ENCODE measurements at places on chromosomes 7 and 10.

DNA sequence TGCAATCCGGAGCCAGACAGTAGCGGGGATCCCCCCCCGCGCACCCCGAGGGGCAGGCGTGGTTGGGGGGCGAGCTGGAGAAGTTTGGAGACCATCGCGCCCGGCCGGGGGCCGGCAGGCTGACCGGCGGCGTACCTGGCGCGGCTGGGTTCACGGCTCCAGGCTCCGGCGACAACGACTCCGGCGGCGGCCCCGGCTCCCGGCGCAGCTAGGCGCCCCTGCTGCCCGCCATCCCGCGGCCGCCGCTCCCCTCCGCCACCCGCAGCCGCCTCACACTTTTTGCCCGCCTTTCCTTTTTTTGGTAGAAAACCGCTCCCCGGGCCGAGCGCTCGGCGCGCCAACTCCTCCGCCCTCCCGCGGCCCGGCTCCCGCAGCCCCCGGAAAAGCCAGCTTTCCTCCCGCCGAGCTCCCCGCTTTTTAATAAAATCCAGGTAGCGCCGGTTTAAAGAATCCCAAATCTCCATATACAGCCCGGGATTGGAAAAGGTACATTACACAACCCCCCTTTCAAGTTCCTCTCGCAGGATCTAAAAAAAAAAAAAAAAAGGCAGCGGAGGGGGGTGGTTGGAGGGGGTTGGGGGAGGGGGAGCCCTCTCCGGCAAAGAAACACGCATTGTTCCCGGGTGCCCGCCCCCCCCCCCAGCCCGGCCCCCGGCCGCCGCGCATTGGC lies at the start of gene TNRC18:
Gene TNRC18 (minus strand): TSS at position 529 of the 670 bp plus-strand sequence. CDS start 2,588 bp downstream, outside the sequence.
- peak; percentile 67 for DNase-seq

DNA sequence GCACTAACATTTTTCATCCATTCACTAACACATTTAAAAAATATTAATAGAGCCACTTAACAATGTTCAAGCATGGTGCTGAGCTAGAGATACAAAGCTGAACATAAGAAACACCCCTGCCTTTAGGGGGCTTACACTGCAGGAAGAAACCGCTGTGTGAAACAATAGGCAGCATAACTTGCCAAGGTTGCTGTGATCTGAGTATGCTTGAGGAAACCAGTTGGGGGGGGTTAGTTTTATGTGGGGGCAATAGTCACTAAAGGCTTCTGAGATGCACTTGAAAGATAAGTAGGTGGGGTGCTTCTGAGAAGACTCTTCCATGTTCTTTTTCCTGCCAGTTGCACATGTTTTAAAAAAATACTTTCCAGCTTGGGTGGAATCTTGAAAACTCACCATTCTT lies 2.8 kb downstream of the RBM17 start:
- no peak for DNase-seq

DNA sequence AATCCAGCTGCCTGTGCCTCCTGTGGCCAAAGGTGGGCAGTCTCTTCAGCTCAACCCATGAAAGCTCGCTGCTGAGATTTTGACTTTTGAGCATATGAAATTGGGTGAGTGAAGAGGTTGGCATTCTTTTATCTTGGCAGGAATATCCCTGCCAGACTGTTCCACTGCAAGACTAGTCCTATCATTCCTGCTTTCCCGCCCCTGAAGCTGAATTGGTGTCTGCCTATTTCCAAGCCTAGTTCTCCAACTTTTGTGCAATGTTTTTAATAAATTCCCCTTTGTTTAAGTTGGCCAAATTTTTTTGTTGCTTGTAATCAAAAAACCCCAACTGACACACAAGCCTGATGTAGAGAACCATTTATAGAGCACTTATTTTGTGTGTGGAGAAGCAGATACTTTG lies 34.8 kb upstream of the BICC1 start:
- no peak for DNase-seq

DNA sequence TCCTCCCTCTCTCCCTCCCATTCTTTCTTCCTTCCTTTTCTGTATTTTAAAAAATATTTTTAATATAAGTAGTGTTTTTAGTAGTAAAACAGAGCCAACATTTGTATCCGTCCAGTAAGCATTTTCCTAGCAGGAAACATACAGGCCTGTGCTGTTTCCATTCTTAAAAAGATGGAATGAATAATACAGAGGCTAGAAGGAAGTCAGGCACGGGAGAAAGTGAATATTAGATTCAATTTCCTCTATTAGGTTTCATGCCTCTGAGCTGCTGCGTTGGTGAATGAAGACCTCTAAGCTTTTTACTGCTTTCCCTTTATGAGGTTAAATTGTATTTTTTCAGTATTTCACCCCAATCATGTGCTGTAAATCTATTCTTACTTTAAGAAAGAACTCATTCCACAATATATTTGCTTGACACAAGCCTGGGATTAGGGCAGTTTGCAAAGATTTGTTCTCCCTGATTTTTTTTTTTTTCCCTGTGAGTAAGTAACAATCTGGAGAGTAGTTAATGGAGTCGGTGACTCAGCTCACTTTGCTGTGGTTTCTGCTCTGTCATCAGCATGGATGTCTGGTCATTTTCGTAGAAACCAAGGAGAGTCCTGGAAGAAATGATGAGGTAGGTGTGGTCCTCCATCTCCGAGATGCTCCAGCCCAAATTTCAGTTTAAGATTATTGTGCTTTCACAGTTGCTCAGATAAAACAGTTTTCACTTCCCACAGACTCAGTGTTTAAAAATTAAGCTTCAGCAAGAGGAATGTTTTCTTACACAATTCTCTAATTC lies 76.1 kb upstream of the PITRM1 start:
- no peak for DNase-seq

DNA sequence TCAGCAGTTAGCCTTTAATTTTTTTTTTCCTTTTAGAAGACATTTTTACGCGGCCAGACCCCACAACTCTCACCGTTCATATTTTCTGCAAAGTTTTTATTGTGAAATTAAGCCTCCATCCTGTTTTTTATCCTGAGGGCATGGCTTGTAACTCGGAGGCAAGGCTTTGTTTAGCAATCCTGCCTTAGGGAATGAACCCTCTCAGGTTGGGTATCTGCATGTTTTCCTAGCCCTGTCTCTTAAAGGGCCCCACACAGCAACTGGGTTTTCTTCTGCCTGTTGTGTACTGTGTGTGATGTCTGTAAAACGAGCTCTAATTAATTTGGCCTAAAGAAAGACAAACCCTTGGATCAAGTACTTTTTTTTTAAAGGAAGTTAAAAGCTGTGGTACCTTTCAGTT lies 130.2 kb upstream of the COBL start:
- DNase-seq = no peak

DNA sequence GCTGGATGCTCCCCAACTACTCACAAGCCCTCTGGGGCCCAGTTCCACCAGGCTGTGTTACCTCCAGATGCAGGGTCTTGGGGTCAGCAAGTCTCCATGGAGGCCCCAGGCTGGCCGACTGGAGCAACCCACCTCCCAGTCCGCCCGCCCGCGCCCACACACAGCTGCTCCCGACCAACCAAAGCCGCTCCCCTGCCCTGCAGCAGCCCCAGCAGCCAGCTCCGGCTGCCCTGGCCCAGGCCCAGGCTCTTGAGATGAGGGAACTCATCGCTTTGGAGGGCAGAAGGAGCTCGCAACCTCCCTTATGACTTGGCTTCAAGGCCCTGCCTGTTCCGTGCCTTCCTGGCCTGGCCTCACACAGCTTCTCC lies 47.2 kb downstream of the LRRC20 start:
- DNase-seq = no peak

DNA sequence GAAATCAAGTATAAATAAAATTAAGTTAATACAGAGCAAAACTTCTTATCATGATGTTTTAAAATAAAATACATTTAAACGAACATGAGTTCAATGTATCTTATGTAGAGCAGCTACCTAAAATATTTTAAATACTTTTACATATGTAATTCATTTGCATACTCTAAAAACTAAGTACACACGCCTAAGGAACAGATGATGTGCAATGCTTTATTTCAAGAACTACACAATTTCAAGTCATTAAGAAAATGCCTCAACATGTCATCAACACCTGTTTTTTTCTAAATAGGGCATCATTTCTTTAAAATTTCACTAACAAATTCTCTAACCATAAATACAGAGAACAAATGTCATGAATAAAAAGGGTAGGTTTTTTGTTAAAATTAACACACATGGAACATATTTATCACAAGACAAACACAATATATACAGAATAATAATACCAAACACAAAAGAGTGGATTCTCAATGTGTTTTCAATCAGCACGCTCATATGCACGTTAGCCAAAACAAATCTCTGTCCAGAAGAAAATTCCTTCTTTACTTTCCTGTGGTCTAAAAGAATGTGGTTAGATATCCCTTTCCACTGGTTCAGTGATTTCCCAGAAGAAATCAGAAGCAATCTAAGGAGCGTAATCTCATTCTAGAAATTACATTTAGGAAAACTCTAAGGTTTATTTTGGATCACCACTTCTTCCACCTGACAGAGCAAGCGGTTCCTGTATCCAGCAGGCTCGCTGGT lies 73.0 kb upstream of the PFKP start:
- DNase-seq = no peak
